ENCODE measurements at places on chromosomes 3 and 15. TPM values are rescaled to one million over a fixed set of nuclear protein-coding genes. Genes with fewer than 3 reads are reported as not detected.

Gene TCAIM
- total RNA-seq: 60.5 TPM

Gene MUC4
- not detected for total RNA-seq

Gene PLOD2
- total RNA-seq: 22.6 TPM

Gene OXSM
- total RNA-seq: 9.0 TPM

Gene GRM7
- total RNA-seq: 98.9 TPM

Gene PATL2
- 0.78 TPM for total RNA-seq

Gene UCN2
- not detected for total RNA-seq

Gene SLC7A14
- 7.0 TPM for total RNA-seq

Gene EXD1
- total RNA-seq: 0.78 TPM

GRCh38 chr3:183212565-183212964 lies 40.5 kb upstream of the B3GNT5 start:
- no peak for DNase-seq

GRCh38 chr3:64546856-64547255 lies 140.9 kb downstream of the ADAMTS9 start:
- DNase-seq: no peak

GRCh38 chr3:40627095-40627494 lies 102.3 kb downstream of the ZNF621 start:
- DNase-seq: no peak

GRCh38 chr3:134065252-134066157 lies 35.8 kb upstream of the SLCO2A1 start:
- DNase-seq: no peak

DNA sequence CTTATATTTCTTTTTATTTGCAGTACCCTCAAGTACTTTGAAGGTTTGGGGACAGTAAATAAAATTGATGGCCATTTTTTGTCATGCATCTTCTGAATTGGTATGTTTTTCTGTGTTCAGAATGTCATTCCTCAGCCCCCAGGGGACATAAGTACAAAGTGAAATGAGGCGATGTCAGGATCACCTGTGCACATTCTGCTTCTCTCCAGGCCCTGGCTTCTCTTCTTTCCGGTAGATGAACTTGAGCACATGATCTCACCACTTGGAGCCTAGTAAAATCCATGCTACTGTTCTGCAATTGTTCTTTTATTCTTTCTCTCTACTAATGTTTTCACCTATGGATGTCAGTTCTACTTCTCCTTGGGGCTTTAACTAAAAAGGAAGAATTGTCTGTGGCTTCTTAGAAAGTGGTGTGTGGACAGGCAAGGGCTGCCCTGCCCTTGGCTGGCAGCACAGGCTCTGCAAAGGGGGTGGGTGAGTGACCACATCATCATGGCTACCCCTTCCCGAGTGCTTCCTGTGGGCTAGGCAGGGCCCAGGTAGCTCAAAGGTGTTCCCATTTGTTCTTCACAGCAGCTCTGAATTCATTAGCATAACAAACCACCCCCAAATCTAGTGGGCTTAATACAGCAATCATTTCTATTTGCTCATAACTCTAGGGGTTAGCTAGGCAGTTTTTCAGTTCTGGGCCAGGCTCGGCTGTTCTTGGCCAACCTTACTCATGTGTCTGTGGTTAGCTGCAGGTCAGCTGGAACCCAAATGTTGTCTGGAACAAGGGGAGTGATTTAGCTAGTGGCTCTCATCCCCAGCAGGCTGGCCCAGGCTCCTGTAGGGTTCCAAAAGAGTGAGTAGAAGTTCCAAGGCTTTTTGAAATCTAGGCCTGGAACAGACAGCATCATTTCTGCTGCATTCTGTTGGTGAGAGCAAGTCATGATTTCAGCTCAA lies 154.0 kb upstream of the CTDSPL start:
- no peak for DNase-seq

DNA sequence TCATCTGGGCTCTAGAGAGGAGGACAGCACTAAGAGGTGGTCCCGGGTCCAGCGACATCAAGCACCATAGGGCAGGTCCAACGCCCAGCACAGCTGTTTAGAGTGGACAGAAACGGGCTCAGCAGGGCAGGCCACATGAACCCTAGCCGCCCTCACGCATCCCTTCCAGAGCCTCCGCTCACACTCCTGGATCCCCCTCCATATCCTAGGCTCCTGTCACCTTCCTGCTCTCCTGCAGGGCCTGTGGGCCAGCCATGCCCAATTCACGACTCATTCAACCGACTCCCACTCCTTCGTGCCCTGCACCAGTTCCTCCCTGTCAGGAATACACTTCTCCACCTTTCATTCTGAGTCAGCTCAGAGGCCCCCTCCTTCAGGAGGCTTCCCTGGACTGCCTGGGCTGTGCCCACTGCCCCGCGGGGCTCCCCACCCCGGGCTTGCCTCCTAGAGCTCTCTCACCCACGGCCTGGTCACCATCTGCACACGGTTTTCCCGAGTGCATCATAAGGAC lies 90.2 kb downstream of the LINGO1 start:
- DNase-seq: no peak

DNA sequence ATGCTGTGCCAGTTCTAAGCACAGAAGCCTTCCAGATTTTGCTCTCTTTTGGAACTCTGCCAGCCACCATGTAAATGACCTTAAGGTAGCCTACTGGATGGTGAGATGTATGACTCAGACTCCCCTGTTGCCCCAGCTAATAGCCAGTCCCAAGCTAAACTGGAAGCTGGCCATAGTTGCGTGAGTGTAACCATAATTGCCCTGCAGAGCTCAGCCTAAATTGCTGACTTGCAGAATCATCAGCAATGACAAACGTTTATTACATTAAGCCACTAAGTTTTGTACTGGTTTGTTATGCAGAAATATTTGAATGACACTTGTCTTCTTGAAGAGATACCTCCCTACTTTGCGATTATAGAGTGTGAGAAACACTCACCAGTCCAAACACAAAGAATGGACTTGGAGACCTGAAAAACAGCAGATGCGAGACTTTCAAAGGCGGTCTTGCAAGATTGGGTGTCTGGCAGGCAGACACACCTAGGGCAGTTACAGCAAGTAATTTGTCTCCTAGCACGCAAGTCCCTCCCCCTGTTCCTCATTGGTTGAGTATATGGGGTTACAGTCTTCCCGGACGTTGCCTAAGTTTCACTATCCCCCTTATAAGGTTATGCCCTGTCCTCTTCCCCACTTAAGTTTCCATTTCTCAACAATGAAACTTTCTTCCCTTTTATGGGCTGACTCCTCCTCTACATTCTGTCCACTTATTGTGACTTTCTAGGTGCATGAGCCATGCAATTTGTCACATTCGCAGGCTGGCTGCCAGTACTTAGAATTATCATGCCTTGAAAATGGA lies 83.6 kb upstream of the XCR1 start:
- no peak for DNase-seq

DNA sequence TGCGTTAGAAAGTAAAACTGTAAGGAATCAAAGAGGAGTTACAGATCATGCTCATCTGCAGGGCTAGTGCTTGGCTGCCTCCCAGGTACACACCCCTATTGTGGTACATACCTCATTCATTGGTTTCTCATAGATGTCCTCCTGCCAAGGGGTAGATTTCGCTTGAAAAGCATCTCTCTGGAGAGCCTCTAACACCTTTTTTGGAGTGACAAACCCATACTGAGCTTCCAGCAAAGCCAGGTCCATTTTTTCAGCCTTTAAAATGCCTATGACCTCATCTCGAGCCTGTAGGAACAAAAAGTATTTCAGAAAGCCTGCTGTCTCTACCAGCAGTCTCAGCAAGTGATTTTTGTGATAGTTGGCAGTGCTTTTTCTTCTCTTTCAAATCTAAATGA lies 112.1 kb downstream of the CMSS1 start:
- DNase-seq: no peak

- no peak for DNase-seq
Measured at GRCh38 chr3:184015381-184016019, 2.2 kb downstream of the ABCC5 start.

DNA sequence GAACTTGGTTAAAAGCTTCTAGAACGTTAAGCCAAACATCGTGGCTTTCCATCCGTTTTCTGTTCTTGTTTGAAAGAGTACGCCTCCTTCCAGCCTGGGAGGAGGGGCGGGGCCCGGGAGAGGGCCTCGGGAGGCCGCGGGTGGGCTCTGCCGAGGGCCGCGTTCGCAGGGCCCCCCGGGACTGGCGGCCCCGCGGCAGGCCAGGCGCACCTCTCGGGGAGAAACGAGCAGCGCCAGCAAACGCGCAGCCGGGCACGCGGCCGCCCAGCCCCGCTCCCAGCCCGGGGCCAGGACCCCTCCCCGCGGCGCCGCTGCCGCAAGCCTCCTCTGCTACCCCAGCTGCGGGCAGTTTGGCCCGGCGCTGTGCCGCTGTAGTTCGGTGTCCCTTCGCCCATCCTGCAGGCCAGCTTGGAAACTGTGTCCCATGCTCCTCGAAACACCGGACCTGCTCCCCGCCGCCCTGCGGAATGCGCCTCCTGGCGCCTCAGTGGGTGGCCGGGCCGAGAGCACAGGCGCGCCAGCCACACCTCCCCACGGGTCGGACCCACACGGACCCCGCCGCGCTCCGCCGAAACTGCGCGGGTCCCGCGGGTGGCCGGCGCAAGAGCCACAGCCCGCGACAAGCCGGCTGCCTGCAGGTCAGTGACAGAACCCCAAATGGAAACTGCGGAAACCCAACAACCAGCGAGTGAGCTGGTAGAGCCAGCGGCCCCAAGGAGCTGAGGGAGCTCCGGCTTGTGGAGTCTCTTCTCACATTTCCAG lies 2.3 kb downstream of the OCA2 start:
- no peak for DNase-seq

DNA sequence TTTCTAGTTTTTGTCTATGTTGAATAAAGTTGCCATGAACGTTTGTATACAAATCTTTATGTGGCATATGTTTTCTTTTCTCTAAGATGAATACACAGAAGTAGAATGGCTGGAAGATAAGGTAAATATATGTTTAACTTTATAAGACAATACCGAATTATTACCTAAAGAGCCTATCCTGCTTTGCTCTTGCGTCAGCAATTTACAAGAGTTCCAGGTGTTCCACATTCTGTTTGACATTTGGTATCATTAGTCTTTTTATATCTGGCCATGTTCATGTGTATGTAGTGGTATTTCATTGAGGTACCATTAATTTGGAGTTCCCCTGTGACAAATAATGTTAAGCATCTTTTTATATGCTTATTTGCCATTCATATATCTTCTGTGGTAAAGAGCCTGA lies 74.1 kb upstream of the TRIM42 start:
- DNase-seq: no peak

- DNase-seq: no peak
Measured at GRCh38 chr3:65545429-65545828, 493.3 kb downstream of the MAGI1 start.

- no peak for DNase-seq
Measured at GRCh38 chr3:193599393-193599792, 6.4 kb downstream of the OPA1 start.

GRCh38 chr15:59616379-59616778 lies 4.8 kb downstream of the GCNT3 start:
- no peak for DNase-seq

- no peak for DNase-seq
Measured at GRCh38 chr3:131645638-131646037, 142.9 kb upstream of the MRPL3 start.

Measured in occipital lobe (tissue), 3 donors.